Progenitor cell of endocrine pancreas (in vitro differentiated cells): ENCODE measurements at places on chromosomes 3 and 15. TPM values are rescaled to one million over a fixed set of nuclear protein-coding genes. Genes with fewer than 3 reads are reported as not detected.
A peak's percentile ranks its signal among the peaks of the same experiment; 100 is the strongest.

TM4SF1 gene
- 2.1 and 2.3 TPM in 2 replicates for total RNA-seq

DOCK3 gene
- total RNA-seq, result 10.0 and 10.6 TPM in 2 replicates

CCR1 gene
- total RNA-seq, result 0.11 and 0.14 TPM in 2 replicates

SLC27A2 gene
- total RNA-seq, result 10.3 and 10.6 TPM in 2 replicates

CCK gene
- 1.1 and 1.6 TPM in 2 replicates for total RNA-seq

NOX5 gene
- not detected in 2 replicates for total RNA-seq

LRRK1 gene
- total RNA-seq, result 0.86 and 1.6 TPM in 2 replicates

DNA sequence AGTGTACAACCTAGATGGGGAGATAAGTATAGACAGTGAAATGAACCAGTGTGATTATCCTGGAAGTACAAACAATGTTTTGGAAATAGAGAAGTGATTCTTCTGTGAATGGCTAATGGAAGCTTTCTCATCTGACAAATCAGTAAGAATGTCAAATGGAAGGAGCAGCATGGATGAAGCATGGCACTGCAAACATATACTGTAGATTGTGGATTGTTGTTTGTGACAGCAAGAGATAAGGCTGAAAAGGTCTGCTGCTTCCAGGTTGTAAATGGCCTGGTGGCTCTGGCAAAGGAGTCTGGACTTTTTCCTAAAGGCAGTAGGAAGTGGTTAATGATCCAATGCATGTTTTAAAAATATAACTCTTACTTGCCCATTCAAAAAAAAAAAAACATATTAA lies 71.3 kb downstream of the FBN1 start:
- no peaks in the 10 kb centered on the region for H3K36me3 ChIP-seq
- no peak for DNase-seq
- no peaks in the 10 kb centered on the region for H3K27me3 ChIP-seq

- peak overlapping the region; percentile 21 for H3K27ac ChIP-seq
- no peak overlapping the region for H3K4me3 ChIP-seq
- no peaks in the 10 kb centered on the region for H3K27me3 ChIP-seq
- DNase-seq, result no peak
- H3K4me1 ChIP-seq, result peaks cover 5% of the 10 kb centered on the region
Measured at GRCh38 chr3:106862067-106862466, 515.2 kb upstream of the CCDC54 start.

GRCh38 chr3:125585595-125586223 lies 9.6 kb downstream of the OSBPL11 start:
- DNase-seq, result peak; percentile 40
- peaks cover 7% of the 10 kb centered on the region for H3K36me3 ChIP-seq
- H3K27ac ChIP-seq, result no peak overlapping the region
- peaks cover under 1% of the 10 kb centered on the region for H3K4me1 ChIP-seq
- H3K27me3 ChIP-seq, result no peaks in the 10 kb centered on the region

DNA sequence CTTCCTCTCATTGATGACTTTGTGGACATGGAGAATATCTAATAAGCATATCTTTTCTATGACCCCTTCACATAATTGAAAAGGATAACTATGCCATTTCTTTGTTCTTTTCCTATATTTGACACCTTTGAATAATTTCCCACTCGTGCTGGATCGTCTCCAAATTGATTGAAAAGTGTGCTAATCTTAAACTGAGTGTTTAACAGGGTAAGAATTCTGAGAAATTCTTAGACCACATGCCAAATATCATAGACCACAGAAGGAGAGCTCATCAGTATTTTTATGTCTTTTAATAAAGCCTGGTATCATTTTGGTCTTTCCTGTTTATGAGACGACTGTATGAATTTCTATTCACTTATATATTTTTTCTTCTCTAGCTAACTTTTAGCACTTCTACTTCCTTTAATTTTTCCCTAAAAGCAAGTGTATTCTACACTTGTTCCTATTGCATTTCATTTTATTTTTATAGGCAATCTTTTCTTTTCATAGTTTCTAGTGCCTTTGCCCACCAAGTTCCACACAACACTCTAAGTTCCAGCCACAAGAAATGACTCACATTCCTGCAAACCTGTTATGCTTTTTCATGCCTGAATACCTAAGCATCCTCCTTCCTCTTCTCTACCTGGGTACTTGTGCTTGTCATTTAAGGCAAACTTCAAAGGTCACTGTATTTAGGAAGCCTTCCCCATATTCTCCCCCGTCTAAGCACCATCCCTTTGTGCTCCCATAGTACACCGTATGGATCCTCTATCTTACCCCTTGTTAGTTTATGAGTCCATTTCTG lies 30.1 kb downstream of the KBTBD8 start:
- no peak for DNase-seq
- no peaks in the 10 kb centered on the region for H3K36me3 ChIP-seq
- H3K27me3 ChIP-seq, result no peaks in the 10 kb centered on the region
- H3K4me3 ChIP-seq, result no peak overlapping the region

DNA sequence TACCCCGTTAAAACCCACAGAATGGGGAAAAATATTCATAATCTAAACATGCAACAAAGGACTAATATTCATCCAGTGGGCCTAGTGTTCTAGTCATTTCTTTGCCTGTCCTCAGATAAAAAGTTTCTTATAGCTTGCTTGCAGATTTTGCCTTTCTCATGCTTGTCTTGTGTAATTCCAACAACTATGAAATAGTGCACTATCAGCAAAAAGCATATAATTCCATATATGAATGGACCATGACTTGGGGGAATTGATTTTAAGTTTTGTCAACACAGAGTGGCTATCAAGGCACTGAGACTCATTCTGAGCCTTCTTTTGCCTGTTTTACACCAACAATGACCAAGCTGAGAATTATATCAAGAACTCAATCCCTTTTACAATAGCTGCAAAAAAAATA lies 278.6 kb upstream of the GPR149 start:
- H3K4me3 ChIP-seq, result no peak overlapping the region
- H3K27me3 ChIP-seq, result no peaks in the 10 kb centered on the region
- no peak overlapping the region for H3K27ac ChIP-seq
- H3K36me3 ChIP-seq, result no peaks in the 10 kb centered on the region
- peaks cover 7% of the 10 kb centered on the region for H3K4me1 ChIP-seq

DNA sequence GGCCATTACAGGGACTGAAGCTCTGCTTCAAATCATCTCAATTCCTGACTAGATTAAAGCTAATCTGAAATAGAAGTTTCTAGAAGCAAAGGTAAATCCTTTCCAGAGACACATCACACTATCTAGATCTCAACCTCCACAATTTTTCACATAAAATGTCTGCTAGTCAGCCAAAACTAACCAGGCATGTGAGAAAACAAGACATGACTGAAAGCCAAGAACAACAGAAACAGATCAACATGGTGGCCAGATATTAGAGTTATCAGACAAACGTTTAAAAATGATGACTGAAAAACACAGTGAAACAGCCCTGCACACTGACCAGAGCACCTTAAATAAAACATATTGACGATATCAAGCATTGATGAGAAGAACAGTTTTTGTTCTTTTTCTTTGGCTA lies 59.1 kb downstream of the SUMF1 start:
- no peak for DNase-seq
- H3K36me3 ChIP-seq, result peaks cover 2% of the 10 kb centered on the region
- H3K4me3 ChIP-seq, result no peak overlapping the region
- peak overlapping the region; percentile 90 for H3K27ac ChIP-seq
- H3K27me3 ChIP-seq, result no peaks in the 10 kb centered on the region
- H3K4me1 ChIP-seq, result peaks cover 19% of the 10 kb centered on the region

DNA sequence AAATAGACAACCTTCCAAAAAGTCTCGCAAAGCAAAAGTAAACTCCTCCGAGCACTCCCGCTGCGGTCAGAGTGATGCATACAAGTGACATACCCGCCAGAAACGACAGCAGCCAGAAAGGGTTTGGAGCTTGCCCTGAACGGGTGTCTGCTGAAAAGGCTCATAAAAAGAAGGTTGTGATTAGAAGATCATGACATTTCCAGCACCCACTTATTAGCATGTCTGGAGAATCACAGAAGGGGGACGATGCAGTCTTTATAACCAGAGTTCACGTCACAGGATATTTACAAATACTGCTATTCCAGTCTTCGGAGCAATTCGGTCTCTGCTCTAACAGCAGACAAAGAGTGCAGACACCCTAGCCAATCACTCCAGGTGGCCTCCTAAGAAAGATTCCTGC lies 59.1 kb upstream of the FRMD4B start:
- peaks cover 1% of the 10 kb centered on the region for H3K36me3 ChIP-seq
- DNase-seq, result no peak
- H3K27ac ChIP-seq, result no peak overlapping the region
- H3K27me3 ChIP-seq, result no peaks in the 10 kb centered on the region
- peaks cover 7% of the 10 kb centered on the region for H3K4me1 ChIP-seq

- no peak overlapping the region for H3K27ac ChIP-seq
- peaks cover 9% of the 10 kb centered on the region for H3K36me3 ChIP-seq
- no peak for DNase-seq
- no peaks in the 10 kb centered on the region for H3K4me1 ChIP-seq
- no peaks in the 10 kb centered on the region for H3K27me3 ChIP-seq
Measured at GRCh38 chr3:94099311-94099710, 36.5 kb downstream of the NSUN3 start.

- H3K4me3 ChIP-seq, result no peak overlapping the region
- peaks cover 6% of the 10 kb centered on the region for H3K27me3 ChIP-seq
- no peak overlapping the region for H3K27ac ChIP-seq
- H3K4me1 ChIP-seq, result peaks cover 1% of the 10 kb centered on the region
- no peaks in the 10 kb centered on the region for H3K36me3 ChIP-seq
Measured at GRCh38 chr3:45067486-45067885, 41.4 kb downstream of the CLEC3B start.

GRCh38 chr3:138877226-138877625 lies 42.5 kb upstream of the PIK3CB start:
- H3K27ac ChIP-seq, result no peak overlapping the region
- peaks cover 5% of the 10 kb centered on the region for H3K4me1 ChIP-seq
- H3K4me3 ChIP-seq, result no peak overlapping the region

- peaks cover 36% of the 10 kb centered on the region for H3K27me3 ChIP-seq
- peaks cover 1% of the 10 kb centered on the region for H3K4me1 ChIP-seq
- H3K36me3 ChIP-seq, result no peaks in the 10 kb centered on the region
Measured at GRCh38 chr3:135458541-135459322, 506.8 kb upstream of the PPP2R3A start.
